ENCODE measurements at places on chromosomes 4 and X.

DNA sequence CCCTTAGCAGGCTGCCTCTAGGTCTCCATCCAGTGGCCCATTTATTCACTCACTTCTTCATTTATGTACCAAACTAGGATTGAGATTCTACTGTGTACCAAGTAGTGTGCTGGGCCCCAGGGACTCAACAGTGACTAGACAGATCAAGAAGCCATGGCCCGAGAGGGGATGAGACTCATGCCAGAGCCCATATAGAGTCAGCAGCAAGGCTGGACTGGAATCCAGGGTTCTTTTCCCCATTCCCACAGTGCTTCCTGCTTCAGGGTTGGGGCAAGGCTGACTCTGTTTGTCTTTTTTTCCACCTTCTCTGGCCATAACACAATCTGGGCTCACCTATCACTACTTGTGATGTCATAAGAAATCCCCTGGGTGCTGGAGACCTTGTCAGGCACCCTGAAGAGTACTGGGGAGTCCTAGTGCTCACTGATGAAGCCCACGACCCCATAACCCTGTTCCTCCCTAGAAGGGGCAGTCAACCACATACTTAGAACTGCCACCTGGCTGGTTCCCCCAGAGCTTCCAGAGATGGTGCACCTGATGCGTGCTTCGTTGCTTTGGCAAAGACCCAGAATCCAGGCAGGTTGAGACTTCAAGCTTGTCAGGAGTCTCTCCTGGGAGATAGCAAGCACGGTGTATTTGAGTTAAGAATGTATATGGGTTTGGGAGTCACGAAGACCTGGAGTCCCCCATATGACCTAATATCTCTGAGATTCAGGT lies 6.2 kb downstream of the RTL5 start:
- H3K4me1 ChIP-seq = peaks cover 83% of the 10 kb centered on the region
- H3K27ac ChIP-seq = peak overlapping the region; percentile 88
- H3K4me3 ChIP-seq = no peak overlapping the region
- DNase-seq = no peak

GRCh38 chr4:55352726-55353125 lies 6.7 kb downstream of the SRD5A3 start:
- no peak overlapping the region for H3K27ac ChIP-seq
- H3K4me3 ChIP-seq = no peak overlapping the region
- no peak for DNase-seq
- H3K4me1 ChIP-seq = peaks cover 5% of the 10 kb centered on the region
- no peaks in the 10 kb centered on the region for H3K27me3 ChIP-seq
- peaks cover 30% of the 10 kb centered on the region for H3K36me3 ChIP-seq

DNA sequence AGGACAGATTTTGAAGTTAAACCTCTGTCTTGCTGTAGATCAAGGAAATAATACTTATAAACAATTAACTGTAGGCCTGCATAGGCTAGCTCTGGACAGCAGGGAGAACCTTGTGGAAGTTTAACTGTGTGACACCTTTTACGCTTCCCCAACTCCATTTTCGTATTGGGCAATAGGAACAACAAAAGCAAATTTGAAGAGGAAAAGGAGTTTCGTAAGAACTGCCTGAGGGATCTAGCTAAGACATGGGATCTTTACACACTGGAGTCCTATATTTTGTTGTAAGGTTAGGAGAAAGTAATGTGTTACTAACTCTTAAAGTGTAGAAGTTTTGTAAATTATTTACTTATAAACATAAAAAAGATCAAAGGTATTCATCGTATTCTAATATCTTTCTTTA lies 324.9 kb upstream of the CASK start:
- H3K27ac ChIP-seq = no peak overlapping the region
- no peaks in the 10 kb centered on the region for H3K27me3 ChIP-seq
- H3K4me3 ChIP-seq = no peak overlapping the region
- H3K36me3 ChIP-seq = no peaks in the 10 kb centered on the region

DNA sequence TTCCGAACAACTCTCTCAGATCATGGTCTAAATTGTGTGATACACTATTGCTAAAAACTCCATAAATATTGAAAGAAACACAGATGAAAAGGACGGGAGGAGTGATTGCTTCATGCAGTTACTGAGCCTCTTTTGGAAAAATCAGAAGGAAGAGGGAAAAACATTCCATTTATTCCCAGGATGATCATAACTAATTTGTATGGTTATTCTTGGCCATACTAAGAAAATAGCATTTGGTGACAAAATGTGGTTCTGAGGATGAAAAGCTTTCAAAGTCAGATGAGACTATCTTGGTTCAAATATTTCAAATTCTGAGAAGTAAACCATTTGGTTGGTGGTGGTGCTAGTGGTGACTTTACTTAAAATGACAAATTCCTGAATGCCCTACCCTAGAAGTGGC lies 305.4 kb upstream of the LDB2 start:
- DNase-seq = no peak
- H3K4me1 ChIP-seq = peaks cover 8% of the 10 kb centered on the region
- no peak overlapping the region for H3K4me3 ChIP-seq
- H3K36me3 ChIP-seq = no peaks in the 10 kb centered on the region
- no peak overlapping the region for H3K27ac ChIP-seq
- peaks cover 27% of the 10 kb centered on the region for H3K27me3 ChIP-seq

DNA sequence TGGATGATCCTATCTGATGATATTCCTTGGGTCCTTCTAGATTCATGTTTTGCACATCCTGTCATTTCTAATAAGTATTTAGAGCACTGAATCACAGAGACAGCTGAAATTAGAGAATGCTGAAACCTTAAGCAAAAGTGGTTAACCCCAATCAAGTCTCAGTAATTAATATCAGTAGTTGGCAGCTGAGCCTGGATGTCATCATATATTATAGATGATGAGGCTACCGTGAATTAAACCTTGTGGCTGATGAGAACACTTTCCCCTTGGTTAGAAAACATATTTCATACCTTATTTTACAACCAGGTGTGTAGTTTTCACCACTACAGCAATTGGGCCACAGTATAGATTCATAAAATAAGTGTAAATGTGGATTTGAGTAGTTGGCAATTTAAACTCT lies 499.0 kb downstream of the PDGFC start:
- no peaks in the 10 kb centered on the region for H3K36me3 ChIP-seq
- H3K27me3 ChIP-seq = no peaks in the 10 kb centered on the region
- H3K4me1 ChIP-seq = peaks cover 15% of the 10 kb centered on the region
- H3K4me3 ChIP-seq = no peak overlapping the region
- H3K27ac ChIP-seq = no peak overlapping the region

- DNase-seq = no peak
- H3K27ac ChIP-seq = no peak overlapping the region
- peaks cover 8% of the 10 kb centered on the region for H3K27me3 ChIP-seq
- H3K36me3 ChIP-seq = no peaks in the 10 kb centered on the region
Observed at GRCh38 chr4:6902318-6903042, 7.1 kb upstream of the TBC1D14 start.

GRCh38 chr4:98283219-98284189 lies 22.3 kb downstream of the RAP1GDS1 start:
- H3K36me3 ChIP-seq = peaks cover 4% of the 10 kb centered on the region
- no peak overlapping the region for H3K27ac ChIP-seq
- no peak for DNase-seq
- H3K4me1 ChIP-seq = peaks cover 3% of the 10 kb centered on the region
- H3K27me3 ChIP-seq = no peaks in the 10 kb centered on the region

DNA sequence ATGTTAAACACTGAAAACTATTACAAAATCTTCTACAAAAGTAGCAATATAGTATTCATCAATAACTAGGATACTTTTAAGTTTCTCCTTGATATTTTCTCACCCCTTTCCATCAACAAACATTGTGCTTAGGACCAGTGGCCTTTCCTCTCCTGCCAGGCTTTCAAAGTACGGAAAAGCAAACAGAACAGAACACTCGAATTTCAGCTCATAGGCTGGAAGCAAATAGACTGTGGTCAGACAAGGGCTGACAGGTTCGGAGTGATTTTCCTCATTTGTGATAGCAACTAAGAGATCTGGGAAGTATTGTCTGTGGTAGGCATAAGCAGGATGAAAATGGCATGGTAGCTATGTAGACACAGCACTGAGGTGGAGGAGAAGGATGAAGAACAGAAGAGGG lies 68.6 kb upstream of the SORBS2 start:
- peaks cover 4% of the 10 kb centered on the region for H3K4me1 ChIP-seq
- DNase-seq = no peak
- no peaks in the 10 kb centered on the region for H3K36me3 ChIP-seq

DNA sequence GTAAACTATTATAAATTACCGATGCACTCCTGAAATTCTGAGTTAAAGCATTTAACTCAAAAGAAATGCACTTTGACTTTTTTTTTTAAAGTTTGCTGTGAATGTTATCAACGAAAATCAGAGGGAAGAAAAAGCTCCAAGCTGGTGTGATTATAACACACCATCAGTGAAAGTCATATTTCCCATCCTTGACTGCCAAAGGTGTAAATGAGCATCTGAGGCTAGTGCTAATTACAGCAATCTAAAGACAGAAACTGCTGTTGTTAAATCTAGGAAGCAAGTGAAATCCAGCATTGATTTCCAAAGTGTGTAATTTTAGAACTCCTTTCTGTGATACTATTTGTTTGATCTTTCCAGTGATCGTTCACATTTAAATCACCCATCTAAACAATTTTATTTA lies 1538.8 kb downstream of the TECRL start:
- no peaks in the 10 kb centered on the region for H3K4me1 ChIP-seq
- no peaks in the 10 kb centered on the region for H3K27me3 ChIP-seq
- H3K36me3 ChIP-seq = no peaks in the 10 kb centered on the region
- no peak overlapping the region for H3K4me3 ChIP-seq

DNA sequence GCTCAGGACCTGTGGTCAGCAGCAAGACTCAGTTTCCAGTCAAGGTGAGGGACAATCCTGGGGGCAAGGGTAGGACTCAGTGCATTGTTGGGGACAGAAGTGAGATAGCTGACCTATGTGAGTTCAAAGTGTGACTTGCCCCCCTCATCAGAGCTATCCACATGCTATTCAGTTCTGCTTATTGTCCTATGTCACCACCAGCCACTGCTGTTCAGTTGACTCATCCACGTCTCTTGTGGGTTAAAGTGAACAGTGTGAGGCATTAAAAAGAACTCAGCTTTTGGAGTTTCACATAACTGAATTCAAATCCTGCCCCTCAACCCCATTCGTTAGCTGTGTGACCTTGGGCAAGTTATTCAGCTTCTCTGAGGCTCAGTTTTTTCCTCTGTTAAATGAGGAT lies 4.4 kb upstream of the APLN start:
- no peak for DNase-seq
- no peak overlapping the region for H3K4me3 ChIP-seq
- H3K27ac ChIP-seq = no peak overlapping the region
- peaks cover 13% of the 10 kb centered on the region for H3K27me3 ChIP-seq

- no peaks in the 10 kb centered on the region for H3K36me3 ChIP-seq
- H3K27ac ChIP-seq = peak overlapping the region; percentile 55
- no peaks in the 10 kb centered on the region for H3K27me3 ChIP-seq
- no peak for DNase-seq
Observed at GRCh38 chr4:8435656-8436121, 4.8 kb downstream of the ACOX3 start.

DNA sequence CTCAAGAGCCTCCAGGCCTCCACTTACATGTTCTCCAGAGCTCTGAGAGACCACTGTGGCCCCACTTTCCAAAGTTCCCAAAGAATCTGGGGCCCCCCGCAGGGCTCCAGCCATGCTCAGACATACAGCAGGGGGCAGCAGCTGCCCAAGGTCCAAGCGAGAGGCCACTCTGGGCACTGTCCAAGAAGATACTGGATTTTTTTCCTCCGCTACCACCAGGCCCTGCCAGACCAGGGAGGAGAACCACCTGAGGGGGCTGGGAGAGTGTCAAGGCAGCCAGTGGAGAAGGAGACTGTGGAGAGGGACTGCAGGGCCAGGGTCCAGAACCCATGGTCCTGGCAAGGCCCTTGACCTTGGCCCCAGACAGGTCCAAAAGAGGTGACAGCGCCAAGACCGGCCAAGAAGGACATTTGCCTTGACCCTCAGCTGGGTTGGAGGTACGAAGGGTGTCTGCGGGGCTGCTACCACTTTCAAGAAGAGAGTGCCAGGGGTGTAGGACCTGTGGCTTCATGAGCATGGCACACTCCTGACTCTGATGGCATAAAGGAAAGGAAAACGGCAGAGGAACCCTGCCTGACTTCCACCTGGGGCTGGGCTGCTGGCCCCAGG lies 5.3 kb downstream of the EMD start:
- no peaks in the 10 kb centered on the region for H3K27me3 ChIP-seq
- H3K4me3 ChIP-seq = no peak overlapping the region
- H3K27ac ChIP-seq = no peak overlapping the region

GRCh38 chrX:13142891-13143290 lies 98.5 kb upstream of the FAM9C start:
- peaks cover 5% of the 10 kb centered on the region for H3K36me3 ChIP-seq
- H3K4me1 ChIP-seq = no peaks in the 10 kb centered on the region
- no peak for DNase-seq
- H3K27me3 ChIP-seq = no peaks in the 10 kb centered on the region
- no peak overlapping the region for H3K4me3 ChIP-seq

- no peak overlapping the region for H3K4me3 ChIP-seq
- H3K27me3 ChIP-seq = no peaks in the 10 kb centered on the region
- no peak for DNase-seq
- H3K27ac ChIP-seq = peak overlapping the region; percentile 90
- H3K36me3 ChIP-seq = no peaks in the 10 kb centered on the region
Observed at GRCh38 chr4:110484767-110485166, 8.8 kb downstream of the ENPEP start.

- no peaks in the 10 kb centered on the region for H3K36me3 ChIP-seq
- no peak overlapping the region for H3K4me3 ChIP-seq
- H3K27ac ChIP-seq = peak overlapping the region; percentile 22
- H3K4me1 ChIP-seq = peaks cover 35% of the 10 kb centered on the region
- no peak for DNase-seq
Observed at GRCh38 chr4:108342325-108342970, 173.7 kb upstream of the LEF1 start.

- H3K4me3 ChIP-seq = no peak overlapping the region
- H3K27ac ChIP-seq = peak overlapping the region; percentile 74
- H3K27me3 ChIP-seq = no peaks in the 10 kb centered on the region
- no peak for DNase-seq
- H3K4me1 ChIP-seq = peaks cover 39% of the 10 kb centered on the region
Observed at GRCh38 chr4:118281611-118282442, 71.0 kb downstream of the PRSS12 start.

DNA sequence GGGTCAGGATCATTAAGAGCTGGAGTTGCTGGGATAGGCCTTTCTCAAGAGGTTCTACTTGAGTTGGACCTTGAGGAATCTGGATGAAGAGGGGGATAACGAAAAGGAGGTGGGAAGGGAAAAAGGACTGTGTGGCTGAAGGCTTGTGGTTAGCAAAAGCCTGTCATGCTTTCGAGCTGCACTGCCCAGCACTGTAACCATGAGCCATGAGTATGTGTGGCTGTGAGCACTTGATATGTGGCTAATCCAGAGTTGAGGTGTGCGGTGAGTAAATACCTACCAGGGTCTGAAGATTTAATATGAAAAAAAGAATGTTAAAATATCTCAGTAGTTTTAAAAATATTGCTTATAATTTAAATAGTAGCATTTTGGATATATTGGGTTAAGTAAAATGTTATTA lies 11.4 kb downstream of the TMEM165 start:
- peaks cover 26% of the 10 kb centered on the region for H3K36me3 ChIP-seq
- no peak overlapping the region for H3K27ac ChIP-seq
- DNase-seq = no peak
- H3K4me1 ChIP-seq = peaks cover 6% of the 10 kb centered on the region

All from mesothelial cell of epicardium (in vitro differentiated cells).